ENCODE measurements at places on chromosomes 1 and 21. TPM values are rescaled to one million over a fixed set of nuclear protein-coding genes. Genes with fewer than 3 reads are reported as not detected.

- DNase-seq: peak; percentile 94
These were observed 95.5 kb downstream of the TNFSF18 start for GRCh38 chr1:172955161-172955815.

DNA sequence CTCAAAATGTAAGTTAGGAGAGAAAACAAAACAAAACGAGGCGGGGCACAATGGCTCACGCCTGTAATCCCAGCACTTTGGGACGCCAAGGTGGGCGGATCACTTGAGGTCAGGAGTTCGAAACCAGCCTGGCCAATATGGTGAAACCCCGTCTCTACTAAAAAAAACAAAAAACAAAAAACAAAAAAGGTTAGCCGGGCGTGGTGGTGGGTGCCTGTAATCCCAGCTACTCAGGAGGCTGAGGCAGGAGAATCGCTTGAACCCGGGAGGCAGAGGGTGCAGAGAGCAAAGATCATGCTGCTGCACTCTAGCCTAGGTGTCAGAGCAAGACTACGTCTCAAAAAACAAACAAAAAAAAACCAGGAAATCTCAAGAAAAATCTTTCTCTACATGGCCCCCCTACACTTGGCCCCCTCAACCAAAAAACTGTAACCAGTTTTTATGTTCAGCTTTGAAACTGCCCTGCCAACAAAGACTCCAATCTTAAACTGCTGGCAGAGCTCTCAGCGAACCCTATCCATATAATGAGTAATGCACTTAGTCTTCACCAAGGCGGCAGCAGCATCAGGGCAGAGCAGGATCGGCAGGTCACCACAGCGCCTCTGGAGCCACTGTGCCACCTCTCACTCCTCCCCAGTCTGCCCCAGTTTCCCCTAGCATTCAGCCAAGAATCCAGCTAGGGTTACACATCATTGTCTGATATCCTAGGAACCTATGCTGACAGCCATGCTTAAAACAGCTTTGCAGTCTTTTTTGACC is 71.7 kb downstream of the JAK1 start:
- DNase-seq: no peak

- DNase-seq: peak; percentile 62
These were observed 1.4 kb downstream of the NIT1 start for GRCh38 chr1:161119092-161119903.

DNA sequence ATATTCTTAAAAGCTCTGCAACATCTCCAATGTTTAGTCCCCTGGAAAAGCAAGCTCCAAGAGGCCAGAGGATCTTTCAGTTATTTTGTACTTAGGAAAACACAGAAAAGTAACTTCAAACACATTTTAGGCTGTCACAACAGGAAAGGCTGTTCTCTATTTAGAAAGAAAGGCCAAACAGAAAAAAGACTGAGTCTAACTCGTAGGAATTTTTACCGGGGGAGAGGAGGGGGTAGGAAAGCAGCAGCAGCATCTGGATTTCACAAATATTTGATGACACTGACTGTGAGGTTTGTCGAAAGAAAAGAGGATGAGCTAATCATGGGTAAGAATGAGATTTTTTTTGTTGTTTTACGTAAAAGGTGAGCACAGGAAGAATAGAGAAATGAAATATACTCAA is 107.1 kb downstream of the EIF4G3 start:
- no peak for DNase-seq

GRCh38 chr1:12604114-12604874 is 13.7 kb downstream of the DHRS3 start:
- DNase-seq: peak; percentile 100

DNA sequence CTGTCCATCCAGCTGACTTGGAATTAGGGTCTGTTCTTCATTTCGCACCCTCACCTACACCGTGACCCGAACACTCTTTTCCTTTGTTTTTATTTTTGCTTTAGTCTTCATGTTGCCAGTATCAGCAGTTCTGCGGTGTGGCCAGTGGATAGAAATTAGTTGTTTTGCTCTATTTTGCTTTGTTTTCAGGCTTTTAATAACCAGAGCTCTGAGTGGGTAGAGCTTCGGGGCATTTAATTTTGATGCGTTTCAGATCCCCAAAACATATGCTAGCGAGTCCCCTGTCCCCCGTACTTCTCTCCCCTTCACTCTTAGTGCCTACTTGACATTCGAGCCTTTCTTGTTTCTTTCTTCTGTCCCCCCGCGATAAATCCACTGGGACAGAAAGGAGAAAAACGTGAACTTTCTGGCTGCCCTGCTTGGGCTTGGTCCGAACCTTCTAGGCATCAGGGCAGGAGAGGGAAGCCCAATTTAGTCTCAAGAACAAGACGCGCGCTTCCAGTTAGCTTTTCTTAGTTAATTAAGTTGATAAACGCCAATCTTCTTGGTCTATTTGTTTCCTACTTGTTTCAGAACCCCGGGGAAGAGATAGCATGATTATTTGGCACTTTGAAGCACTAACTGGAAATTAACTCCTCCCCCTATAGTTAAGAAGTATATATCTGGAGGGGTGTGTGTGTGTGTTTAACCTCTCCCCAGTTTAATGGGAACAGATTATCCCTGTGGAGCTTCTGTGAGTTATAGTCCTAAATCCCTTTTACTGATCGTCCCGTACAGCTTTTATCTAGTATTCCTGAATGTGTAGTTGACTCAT is 839 bp downstream of the SWT1 start:
- peak; percentile 12 for DNase-seq

Gene EFNA1
- total RNA-seq: 15.1 TPM

Gene DIRAS3
- 1.6 TPM for total RNA-seq

All from M059J (cell line).